ENCODE measurements at places on chromosomes 3 and 15.

- DNase-seq, result no peak
These were observed at the start of gene HCN4 for GRCh38 chr15:73368301-73369136. Gene HCN4, minus strand, starts transcription at chr15:73368958. Its CDS starts 688 bp downstream, at chr15:73368270.

- no peak for DNase-seq
These were observed 543 bp downstream of the MEF2A start for GRCh38 chr15:99566157-99566897.

DNA sequence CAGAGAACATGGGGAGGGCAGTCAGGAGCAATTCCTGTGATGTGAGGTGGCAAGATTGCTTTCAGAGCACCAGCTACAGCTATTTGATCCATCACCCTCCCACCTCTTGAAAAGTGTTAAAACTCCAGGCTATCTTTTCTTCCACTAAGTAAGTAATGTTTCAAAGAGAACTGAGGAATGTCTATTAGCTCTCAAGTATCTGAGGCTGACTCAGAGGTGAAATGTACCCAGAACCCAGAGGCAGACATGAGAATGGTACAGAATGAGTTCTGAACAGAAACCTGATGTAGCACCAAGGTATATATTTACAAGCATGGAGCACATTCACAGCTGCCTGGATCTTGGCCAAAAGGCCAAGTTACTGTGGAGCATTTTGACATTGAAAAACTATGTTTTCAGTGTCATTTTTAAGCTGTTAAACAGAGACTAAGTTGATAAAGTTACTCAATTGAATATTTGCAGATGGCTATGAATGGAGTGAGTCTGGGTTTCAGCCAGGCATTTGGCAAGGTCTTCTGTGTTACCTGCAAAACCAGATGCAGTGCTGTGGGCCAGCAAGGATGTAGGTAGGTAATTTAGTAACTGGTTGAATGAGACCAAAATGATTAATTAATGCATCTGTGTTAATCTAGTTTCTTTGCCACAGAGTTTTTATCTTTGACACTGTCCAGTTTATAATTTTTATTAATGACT lies 227.7 kb upstream of the CD96 start:
- no peak for DNase-seq

- no peak for DNase-seq
These were observed 36.7 kb upstream of the SLC6A11 start for GRCh38 chr3:10779293-10779805.

DNA sequence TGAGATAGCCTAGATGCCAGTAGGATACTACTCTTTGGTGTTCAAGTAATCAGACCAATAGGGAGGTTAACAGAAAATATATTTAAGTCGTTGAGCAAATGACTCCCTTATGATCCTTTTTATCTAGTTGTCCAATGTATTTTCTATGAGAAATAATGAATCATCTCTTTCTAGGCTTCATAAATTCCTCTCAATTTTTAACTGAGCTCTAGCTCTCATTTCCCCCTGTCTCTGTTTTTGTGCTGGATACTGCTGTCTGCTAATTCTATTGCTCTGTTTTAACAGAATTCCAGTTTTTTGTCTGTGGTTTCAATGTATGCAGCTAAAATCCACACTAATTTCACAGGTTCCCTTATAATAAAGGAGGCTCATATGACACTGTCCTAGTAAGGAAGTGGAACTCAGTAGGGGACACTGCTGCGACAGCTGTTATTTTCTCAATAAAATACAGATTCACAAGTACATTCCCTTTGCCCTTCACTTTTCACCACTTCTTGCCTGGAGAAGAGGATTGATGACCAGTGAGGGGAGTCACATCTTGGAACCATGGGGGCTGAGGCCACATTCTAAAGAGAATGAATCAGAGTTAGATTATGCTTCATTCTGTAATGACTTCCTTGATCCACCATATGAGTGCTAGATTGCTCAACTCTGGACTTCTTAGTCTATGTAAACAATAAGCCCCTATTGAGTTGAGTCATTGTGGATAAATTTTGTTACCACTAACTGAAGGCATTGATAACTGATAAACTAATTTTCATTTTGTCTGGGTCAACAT lies 558.7 kb upstream of the KCNMB2 start:
- no peak for DNase-seq

- DNase-seq, result no peak
These were observed 39.0 kb downstream of the RGMA start for GRCh38 chr15:93049914-93050578.

GRCh38 chr15:40088929-40089755 lies 19.5 kb downstream of the BMF start:
- no peak for DNase-seq

DNA sequence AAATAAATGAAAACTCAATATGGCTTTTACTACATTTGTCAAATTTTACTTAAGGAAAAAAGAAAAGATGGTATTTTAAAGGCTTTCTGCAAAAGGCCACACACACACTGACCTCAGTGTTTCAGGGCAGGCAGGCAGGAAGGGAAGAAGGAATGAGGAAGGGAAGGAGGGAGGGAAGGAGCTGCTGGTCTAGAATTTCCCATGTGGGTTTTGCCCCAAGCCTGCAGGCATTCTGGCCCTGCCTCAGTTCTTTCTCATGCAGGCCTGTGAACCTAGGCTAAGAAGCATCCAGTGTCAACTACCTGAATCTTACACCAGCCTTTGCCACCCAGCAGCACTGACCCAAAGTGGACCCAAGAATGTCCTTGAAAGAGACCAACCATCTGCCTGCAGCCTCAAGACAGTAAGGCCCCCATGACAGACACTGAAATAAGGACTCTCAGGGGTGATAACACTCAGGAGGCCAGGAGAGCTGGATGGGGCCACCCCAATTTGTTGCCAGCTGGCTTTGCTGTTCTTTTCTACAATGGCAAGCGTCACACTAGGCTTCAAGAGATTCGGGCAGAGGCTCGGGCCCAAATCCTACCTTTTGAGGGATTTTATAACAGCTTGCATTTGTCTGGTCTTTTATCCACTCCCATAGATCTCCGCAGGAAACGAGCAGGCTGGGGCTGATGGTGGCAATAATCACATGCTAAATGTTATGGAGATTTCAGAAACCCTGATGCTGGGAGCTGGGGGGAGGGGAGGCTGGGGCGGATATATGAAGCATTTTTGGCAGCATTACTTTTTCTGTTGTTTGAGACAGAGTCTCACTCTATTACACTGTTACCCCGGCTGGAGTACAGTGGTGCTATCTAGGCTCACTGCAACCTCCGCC lies 51.4 kb downstream of the XXYLT1 start:
- DNase-seq, result no peak

DNA sequence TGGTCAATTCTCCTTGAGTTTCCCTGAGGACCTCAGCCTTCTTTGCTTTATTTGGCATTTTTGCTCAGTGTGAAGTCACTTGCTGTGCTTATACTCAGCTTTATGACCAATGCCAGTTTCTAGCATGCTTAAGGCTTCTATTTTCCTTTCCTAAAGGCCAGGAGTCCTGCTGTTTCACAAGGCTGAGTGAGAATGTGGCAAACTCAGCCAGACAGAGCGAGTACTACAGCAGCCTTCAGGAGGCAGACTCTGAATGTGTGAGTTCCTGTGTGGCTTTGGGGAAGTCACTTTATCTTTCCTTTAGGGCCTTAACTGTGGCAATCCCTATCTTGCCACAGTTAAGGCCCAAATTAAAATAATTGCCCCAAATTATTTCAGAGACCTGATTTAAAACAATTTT lies 213.2 kb upstream of the MRPL3 start:
- no peak for DNase-seq

GRCh38 chr3:153911116-153911515 lies 210.1 kb upstream of the ARHGEF26 start:
- DNase-seq, result no peak

DNA sequence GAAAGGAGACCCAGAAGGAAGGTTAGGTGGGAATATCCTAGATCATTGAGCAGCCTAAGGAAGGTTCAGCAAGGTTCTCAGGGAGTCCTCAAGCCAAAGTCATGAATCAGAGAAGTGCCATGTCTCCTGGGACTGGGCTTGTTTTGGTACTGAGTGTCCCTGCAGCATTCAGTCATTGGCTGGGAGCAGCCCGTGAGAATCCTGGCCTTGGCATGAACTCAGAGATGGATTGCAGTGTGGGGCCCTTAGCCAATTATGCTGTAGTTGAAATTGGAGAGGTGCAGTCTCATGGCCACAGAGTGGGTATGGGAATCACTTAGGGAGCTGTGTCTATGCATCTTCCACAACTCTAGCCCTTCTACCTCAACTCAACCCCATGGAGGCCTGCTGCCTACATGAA lies 17.0 kb upstream of the PPM1L start:
- DNase-seq, result no peak

DNA sequence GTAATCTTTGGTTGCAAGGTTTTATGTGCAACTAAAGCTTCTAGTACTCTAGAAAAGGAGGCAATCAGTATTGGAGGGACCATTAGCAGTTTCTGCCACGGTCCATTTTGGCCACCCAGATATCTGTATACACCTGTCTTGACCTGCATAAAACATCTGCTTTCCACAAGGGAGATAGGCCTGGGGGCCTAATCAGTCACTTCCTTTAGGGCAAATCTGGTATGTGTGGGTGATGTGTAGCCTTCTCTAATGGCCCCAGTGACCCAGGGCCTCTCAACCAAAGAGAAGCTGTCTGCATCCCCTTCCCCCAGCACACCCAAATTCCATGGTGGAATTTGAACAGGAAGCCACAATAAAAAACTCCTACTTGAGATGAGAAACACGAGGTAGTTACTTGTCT lies 19.5 kb downstream of the IRAK2 start:
- no peak for DNase-seq

- no peak for DNase-seq
These were observed 370.4 kb downstream of the TUSC7 start for GRCh38 chr3:117079997-117080396.

GRCh38 chr3:153032891-153033290 lies 129.1 kb upstream of the RAP2B start:
- no peak for DNase-seq

GRCh38 chr15:39889601-39890000 lies 30.5 kb downstream of the GPR176 start:
- no peak for DNase-seq

Data from Jurkat, Clone E6-1 (cell line).